ENCODE measurements at places on chromosomes 7 and 10.

DNA sequence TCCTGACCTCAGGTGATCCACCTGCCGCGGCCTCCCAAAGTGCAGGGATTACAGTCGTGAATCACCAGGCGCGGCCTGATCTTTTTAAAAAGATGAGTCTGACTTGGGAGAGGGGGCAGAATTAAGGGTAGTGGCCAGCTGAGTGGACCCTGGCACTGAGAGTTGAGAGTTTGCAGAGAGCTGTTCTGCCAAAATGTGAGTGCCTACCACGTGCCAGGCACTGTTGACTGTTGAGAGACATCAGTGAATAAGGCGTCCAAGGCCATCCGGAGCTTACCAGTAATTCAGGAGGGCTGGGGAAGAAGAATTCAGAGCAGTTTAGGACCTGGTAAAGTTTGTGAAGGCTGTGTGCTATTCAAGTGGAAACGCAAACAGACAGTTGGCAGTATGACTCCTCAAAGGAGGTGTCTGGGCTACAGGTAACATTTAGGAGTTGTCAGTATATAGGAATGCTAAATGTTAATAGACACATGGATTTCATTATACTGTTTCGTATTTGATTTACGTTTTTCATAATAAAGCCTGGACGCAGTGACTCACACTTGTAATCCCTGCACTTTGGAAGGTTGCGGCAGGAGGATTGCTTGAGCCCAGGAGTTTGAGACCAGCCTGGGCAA lies 1.5 kb downstream of the NIPSNAP2 start:
- DNase-seq: no peak

DNA sequence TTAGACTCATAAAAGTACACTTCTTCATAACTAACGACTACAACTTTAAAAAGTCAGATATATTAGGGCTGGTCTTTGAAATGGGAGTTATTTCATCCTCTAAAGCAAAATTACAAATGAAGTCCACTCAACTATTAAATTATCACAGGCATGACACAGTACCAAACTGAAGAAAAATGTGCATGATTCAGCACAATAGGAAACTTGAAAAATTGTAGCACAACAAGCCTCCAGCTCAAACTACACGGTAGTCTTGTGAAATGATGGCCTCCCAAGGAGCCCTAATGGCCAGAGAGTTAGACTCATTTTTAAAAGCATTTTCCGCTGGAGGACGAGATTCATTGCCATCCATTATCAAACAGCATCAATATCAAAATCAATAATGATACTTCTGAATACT lies 76.4 kb downstream of the MAGI2 start:
- no peak for DNase-seq

DNA sequence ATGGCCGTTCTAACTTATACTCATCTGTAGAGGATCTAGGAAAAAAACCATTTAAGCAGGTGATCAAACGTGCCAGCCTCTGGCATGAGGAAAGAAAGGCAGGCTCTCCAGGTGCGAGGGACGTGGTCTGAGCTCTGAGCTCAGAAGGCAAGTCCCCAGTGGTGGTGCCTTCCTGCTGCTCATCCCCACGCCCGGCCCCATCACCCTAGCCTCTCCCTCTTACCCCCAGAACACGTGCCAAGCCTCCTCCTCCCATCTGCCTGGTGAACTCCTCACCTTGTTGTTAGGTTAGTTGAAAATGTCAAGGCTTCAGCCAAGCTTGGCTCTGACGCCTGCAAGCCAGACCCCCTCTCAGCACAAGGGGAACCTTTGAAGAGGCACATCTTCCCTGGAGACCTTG lies 571.2 kb upstream of the MKI67 start:
- DNase-seq: no peak

- no peak for DNase-seq
Observed at GRCh38 chr7:69398986-69399385, 199.3 kb upstream of the AUTS2 start.

GRCh38 chr10:89627830-89628229 lies 17.2 kb downstream of the PANK1 start:
- no peak for DNase-seq

DNA sequence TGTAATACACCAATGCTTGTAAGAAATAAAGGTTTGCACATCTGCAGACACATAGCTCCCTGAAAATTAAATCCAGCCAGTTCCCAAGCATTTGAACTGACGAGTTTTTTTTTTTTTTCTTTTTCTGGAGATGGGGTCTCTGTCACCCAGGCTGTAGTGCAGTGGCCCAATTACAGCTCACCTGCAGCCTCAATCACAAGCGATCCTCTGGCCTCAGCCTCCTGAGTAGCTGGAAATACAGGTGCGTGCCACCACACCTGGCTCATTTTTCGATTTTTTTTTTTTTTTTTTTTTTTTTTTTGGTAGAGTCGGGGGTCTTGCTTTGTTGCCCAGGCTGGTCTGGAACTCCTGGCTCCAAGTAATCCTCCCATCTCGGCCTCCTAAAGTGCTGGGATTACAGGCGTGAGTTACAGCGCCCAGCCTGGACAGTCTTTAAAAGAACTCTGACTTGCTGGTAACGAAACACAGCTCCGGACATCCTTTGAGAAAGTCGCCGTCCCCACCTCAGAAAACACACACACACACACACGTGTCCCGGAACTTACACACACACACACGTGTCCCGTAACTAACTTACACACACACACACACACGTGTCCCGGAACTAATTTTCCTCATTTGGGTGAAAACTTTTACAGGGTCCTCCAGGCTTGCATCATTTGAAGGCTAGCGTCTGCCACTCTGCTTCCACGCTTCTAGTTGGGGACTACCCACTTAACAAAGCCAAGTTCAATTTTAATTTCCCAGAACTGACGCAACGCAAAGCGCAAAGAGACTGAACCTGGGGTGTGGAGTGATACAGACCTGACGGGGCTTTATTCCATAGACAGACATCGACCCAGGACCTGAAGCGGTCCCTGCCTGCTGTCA lies 18.6 kb downstream of the OCM2 start:
- no peak for DNase-seq

- no peak for DNase-seq
Observed at GRCh38 chr7:103141753-103142404, 7.0 kb downstream of the NAPEPLD start.

GRCh38 chr10:101618871-101619270 lies 30.8 kb downstream of the DPCD start:
- no peak for DNase-seq

DNA sequence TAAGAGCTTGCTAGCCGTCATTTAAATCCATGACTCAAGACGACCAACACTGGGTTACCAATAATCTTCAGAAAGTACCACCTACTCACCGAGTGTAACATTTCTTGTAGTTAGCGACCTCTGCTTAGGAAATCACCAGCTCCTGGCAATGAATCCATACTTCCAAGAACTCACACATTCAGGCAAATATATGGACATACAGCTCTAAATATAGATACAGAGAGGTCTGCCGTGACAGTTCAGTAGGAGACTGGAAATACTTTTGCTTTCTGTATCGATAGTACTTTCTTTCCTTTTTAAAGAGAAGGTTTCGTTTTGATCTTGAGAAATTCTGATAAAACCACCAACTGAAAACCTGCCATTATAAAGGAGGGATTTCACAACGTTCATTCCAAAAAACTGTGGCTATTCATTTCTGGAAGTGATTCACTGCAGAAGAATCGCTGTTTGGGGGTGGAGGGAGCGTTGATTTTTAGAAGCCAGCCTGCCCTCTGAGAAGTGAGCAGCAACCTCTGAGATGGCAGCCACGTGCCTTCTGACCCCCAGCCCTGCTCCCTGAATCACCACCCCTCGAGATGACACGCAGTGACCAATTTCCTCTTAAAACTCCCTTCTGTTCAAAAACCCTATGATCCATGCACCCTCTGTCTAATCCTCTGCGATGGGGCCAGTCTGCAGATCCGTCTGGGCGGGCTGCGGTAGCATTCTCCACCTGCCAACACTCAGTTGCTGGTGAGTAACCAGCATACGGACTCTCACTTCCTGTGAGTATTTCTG lies 179.0 kb upstream of the KLF14 start:
- DNase-seq: no peak
